ENCODE measurements at places on chromosomes 3 and 15.

DNA sequence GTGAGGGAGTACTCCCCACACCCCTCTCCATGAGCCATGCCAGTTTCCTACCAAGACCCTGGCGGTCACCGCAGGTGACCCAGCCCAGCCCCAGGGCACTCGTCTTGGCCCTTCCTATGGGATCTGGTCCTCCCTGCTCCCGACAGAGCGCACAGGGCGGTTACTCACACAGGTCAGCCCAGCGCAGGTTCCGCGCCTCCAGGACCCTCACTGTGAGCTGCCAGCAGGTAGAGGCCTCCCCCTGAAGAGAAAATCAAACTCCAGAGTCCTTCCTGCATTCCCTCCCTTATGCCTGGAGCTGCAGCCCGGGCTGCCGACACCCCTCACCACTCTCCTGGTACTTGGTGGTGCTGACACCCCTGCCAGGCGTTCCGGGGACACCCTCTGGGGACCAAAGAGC lies 6.9 kb downstream of the PLA2G4D start:
- DNase-seq: no peak

DNA sequence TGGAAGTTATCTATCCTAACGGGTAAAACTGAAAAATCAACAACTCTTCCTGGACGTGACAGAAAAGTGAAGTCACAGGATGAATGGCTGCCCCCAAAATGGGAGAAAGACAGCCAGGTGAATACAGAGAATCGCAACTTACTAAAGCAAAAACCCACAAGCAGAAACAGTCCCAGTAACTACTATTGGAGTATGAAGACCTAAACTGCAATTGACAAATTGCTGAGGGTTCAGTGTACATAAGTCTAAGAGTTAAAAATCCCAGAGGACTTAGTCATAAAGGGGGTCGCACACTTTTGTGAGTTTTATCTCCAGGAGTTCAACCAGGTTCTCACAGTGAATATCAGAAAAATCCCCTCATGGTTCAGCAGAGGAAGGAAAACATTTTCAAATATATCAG lies 56.8 kb upstream of the IMPG2 start:
- DNase-seq: no peak

- no peak for DNase-seq
Observed at GRCh38 chr3:171458864-171459136, 1.4 kb downstream of the TNIK start.

- no peak for DNase-seq
Observed at GRCh38 chr3:33420966-33421365, 19.2 kb downstream of the UBP1 start.

- DNase-seq: no peak
Observed at GRCh38 chr3:46848271-46849044, 14.8 kb downstream of the MYL3 start.

DNA sequence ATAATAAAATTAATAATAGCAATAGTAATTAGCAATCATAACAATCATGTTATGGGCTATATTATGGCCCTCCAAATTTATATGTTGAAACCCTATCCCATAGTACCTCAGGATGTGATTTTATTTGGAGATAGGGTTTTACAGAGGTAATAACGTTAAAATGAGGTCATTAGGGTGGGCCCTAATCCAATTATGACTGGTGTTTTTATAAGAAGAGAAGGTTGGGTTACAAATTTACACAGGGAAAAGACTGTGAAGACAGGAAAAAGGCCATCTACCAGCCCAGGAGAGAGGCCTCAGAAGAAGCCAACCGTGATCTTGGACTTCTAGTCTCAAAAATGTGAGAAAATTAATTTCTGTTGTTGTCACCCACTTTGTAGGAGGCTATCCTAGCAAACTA lies 353.1 kb downstream of the CHL1 start:
- DNase-seq: no peak

DNA sequence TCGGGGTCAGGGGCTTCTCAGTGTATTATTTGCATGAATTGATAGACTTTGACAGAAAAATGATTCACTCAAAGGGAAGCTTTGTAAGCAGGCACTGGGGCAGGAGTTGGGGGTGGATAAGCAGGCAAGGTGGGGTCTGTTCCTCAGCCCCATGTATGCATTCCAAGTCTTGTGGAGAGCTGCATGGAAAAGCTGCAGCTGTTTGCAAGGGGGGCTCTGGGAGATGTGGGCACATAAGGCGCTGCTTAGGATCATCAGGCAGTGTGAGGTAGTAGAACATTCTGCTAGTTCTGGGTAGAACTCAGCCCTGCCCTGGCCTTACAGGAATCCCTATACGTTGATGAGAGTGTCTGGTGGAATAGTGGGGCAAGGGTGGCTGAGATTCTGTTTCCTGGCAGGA lies 154.2 kb upstream of the LRIG1 start:
- DNase-seq: no peak

- peak; percentile 51 for DNase-seq
Observed at GRCh38 chr15:55168350-55168974, 28.3 kb downstream of the RSL24D1 start.

- no peak for DNase-seq
Observed at GRCh38 chr3:45026038-45026437, at the start of gene CLEC3B. Gene CLEC3B, plus strand, starts transcription at chr3:45026303. Its CDS starts 60 bp downstream, at chr3:45026363.

DNA sequence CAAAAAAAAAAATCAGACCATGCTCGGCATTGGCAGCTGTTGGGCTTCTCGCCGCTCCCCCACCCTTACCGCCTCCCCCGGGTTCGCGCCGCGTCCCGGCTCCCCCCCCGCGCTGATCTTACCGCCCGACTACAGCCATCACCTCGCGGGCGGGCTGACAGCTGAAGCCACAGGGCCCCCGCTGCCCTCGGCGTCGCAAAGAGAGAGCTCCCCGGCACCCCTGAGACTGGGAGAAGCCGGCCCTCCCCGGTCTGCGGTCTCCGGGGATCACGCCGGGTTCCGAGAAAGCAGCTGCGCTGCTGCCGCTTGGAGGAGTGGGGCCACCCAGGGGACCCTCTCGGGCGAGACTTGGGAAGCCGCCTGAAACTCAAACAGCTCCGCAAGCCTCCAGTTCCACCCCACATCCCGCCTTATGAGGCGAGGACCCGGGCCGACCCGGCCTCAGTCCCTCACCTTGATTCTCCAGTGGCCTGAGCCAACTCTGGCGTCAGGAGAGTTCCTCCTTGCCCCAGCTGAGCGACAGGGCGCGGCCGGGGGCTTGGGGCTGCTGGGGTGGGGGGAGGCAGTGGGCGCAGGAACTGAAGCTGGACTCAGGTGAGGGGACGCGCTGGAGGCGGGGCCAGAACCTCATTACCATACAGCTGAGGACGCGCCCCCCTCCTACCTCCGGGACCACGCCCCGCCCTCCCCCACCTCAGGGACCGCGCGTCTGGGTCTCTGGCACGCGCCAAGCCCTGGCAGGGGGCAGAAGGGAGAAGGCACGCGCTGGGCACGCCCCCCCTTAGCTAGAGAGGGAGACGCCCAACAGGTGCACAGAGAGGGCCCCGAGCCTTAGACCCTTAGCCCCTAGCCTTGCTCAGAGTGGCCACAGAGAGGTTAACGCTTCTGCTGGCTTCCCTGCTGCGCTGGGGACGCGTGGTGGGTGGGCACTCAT lies 1.0 kb upstream of the DLL4 start:
- DNase-seq: no peak

Measured in pons (tissue), 1 donor.